ENCODE measurements at places on chromosomes 16 and 17.

- DNase-seq: no peak
Observed at GRCh38 chr16:82716361-82716855, 89.6 kb downstream of the CDH13 start.

GRCh38 chr16:66899310-66899944 lies 19.1 kb downstream of the PDP2 start:
- no peak for DNase-seq

- no peak for DNase-seq
Observed at GRCh38 chr17:77869041-77869599, 89.4 kb upstream of the TNRC6C start.

DNA sequence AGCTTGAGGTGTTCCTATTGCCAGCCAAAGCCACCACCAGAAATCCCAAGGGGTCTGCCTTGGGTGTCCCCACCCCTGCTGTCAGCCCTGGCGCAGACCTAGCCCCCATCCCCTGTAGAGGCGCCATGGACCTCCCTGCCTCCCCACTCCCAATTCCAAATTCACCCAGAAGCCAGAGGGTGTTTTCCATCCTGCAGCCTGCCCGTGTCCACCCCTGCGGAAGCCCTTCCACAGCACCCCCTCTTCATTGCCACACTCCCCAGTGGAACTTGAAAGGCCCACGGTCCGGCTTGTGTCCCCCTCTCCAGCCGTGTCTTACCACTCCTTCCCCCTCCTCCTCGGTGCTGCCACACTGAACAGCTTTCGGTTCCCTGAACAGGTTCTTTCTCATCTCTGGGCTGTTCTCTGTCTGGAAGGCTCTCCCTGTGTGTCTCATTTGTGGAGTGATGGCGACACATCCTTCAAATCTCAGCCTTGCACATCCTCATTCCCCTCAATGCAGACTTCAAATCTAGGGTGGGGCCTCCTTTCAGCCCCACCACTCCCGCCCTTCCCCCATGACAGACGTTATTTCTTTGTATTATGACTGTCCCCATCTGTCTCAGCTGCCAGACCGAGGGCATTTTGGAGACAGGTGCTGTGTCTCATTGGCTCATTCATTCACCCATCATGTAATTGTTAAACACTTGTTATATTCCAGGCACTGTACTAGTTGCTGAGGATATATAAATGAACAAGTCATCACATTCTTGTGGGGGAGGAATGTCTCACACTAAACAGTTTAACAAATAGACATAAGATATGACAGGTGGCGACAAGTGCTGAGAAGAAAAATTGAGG lies 36.3 kb downstream of the ADGRG5 start:
- no peak for DNase-seq

GRCh38 chr17:47981462-47981861 lies 10.5 kb downstream of the CDK5RAP3 start:
- no peak for DNase-seq

- DNase-seq: no peak
Observed at GRCh38 chr17:63741143-63741407, 524 bp downstream of the STRADA start.

- peak; percentile 70 for DNase-seq
Observed at GRCh38 chr17:77247048-77247541, 106.3 kb downstream of the SEC14L1 start.

DNA sequence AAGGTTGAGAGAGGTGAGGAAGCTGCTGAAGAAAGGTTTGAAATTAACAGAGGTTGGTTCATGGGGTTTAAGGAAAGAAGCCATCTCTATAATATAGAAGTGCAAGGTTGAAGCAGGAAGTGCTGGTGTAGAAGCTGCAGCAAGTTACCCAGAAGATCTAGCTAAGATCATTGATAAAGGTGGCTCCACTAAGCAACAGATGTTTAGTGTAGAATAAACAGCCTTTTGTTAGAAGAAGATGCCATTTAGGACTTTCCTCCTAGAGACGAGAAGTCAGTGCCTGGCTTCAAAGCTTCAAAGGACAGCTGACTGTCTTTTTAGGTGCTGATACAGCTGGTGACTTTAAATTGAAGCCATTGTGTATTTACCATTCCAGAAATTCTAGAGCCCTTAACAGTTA lies 29.3 kb downstream of the GOSR1 start:
- no peak for DNase-seq

- no peak for DNase-seq
Observed at GRCh38 chr16:83802135-83802534, 5.6 kb upstream of the HSBP1 start.

DNA sequence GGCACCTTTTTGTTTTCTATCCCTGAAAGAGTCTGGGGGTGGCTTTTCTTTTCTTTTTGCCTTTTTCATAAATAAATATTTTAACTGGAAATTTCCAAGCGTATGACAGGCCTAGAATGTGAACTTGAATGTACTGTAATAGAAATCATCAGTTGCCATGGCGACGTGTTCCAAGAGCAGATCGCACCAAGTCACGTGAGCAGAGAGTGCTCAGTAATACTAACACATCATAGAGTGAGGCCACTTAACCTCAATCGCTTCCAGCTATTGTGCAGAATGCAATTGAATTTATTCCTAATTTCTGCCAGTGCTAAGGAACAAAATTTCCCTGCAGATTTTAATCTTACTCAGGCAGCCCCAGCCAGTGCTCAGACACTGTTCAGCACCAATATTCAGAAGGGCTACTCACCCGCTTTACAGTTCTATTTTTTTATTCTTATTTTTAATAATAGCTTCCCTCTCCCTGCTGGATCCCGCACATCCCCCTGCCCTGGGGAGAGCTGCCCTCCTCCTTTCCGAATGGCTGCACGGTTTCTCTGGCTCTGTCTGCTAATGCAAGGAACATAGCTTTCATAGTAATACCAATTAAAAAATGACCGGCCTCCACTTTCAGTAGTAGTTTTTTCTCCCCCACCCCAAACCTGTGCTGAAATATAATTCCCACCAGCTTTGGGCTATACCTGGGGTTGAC lies 26.2 kb upstream of the PMFBP1 start:
- DNase-seq: no peak

DNA sequence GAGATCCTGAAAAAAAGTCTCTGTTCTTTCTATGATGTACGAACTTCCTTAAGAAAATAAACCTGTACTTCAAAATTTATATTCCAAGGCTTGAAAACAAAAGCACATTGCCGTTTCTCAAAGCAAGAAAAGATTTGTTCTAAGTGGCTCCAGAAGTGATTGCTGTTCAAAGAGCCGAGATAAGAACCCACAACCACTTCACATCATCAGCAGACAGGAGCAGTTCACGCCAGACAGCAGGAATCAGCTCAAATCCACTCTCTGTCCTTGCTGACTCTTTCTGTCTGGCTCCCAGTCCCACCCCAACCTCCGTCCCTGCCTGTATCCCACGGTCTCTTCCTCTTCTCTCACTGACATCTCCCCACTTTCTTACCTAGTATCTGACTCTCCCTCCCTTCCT lies 85.0 kb upstream of the MYOCD start:
- no peak for DNase-seq

GRCh38 chr16:84775262-84775810 lies 44.4 kb upstream of the CRISPLD2 start:
- no peak for DNase-seq

DNA sequence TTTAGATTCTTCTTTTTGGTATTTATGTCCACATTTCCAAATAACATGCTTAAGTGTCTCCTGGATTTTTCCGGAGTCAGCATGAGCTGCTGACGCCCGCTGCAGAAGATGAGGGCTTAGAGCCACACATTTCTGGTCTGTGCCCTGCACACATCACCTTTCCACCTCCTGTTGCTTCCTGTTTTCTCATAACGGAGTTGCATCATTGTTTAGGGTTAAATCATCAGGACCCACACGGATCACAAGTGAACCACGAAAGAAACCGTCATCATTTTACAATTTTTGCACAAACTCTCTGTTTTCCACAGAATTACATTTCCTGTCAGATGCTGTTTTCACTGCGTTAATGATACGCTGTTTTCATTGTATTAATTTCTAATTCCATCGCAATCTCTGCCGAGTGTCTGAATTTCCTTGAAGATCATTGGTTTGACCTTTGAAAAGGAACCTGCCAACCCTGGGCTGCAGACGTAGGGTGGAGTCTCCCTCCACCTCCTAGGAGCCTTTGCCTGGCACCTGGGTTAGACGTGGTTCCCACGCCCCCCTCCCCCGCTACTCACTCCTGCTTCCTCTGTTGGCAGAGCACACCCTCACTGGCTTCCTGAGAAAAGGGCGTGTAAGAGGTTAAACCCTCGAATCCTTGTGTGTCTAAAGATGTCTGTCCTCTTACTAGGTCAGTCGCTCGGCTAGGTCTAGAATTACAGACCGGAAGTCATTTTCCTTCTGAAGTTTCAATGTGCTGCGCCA lies 68.2 kb downstream of the RNF213 start:
- DNase-seq: no peak

DNA sequence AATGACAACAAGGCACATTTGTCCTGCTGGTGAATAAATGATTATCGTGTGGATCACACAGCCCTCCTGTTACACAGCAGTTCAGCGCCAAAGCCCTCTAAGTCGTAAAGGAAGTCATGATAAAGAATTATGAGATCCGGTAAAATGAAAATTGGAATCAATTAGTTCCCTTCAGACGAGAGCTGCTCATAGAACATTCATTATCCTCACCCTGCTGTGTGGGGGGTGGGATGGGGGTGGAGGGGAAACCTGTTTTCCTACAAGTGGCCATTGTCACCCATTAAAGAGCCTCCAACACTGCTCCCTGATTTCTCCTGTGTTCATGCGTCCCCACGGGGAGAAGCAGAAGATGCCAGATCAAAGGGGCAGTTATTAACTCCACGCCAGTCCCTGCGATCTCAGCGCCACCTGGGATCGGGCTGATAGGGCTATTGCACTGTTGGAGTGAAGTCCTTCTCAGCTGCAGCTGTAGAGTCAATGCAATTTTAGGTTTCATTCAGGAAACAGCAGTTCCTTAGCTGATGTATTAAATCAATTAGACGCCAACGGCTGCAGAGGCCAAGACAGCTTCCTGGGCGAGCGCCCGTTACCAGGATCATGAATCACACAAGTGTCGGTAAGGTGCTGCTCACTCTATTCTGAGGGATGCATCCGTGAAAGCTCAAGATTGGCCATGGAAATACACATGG lies 19.2 kb upstream of the CACNG4 start:
- DNase-seq: no peak

- no peak for DNase-seq
Observed at GRCh38 chr17:8831234-8831849, 32.2 kb upstream of the MFSD6L start.

DNA sequence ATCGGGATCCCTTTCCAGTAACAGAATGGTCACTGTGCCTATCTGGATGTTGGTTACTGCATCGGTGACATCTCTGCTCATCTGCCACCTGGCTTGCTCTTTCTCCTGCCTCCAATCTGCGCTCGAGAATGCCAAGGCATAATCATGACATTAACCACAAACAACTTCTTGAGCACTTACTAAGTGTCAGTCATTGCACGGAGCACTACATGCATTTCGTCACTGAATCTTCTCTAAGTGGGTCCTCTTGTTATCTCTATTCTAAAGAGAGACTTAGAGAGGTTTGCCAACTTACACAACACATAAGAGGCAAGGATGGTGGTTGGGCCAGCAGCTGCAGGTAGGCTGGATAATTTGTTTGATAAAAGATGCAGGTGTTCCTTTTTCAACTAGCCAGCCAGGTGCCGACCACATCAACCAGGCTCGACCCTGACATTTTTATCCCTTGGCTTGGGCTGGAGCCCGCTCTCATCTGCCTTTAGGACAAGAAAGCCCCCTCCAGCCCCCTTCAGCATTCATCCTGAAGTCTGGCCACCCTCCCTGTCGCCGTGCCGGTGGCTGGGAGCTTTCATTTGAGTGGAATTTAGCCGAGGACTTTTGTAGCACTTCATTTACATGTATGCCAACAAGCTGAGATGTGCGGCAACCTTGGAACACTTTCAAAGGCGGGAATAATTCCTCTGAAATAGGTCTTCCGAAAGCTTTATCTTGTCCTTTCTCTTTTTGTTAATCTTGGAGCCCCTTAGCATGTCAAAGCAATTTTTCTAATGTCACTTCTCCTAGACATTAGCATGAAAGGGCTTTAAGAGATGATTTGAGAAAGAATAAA lies 89.3 kb upstream of the NKD1 start:
- no peak for DNase-seq

DNA sequence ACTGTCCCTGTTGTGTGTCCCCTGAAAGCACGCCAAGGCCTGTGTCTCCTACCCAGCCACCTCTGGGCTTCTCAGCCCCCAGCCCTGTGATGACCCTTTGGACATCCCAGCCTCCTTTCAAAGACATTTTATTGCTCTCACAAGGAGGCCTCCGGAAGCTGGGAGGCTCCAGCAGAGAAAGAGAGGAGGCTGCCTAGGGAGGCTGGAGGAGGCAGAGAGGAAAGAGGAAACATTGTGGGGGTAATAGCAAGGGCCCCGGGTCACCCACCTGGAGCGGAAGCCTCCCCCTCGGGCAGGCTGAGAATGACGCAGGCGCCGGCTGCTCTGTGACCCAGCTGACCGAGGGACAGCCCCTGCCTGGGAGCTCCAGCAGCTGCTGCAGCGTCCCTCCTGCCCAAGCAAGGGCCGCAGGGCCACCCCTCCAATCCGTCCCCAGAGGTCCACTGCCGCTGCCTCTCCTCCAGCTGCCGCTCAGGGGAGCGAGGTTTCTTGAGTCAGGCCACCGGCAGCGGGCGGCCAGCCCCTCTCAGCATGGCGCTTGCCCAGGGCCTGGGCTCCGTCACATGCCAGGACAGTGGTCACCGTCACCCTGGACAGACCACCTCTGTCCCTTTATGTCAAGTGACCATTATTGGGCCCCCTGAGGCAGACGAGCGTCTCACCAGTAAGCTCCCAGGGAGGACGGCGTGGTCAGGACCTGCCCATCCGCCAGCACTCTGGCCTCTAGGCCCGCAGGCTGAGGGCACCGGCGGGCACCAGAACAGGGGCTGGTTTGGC lies 29.3 kb downstream of the ACTG1 start:
- DNase-seq: no peak

- DNase-seq: no peak
Observed at GRCh38 chr17:45096141-45096540, 35.0 kb downstream of the NMT1 start.

- DNase-seq: no peak
Observed at GRCh38 chr17:72984926-72985325, 107.6 kb downstream of the SLC39A11 start.

- no peak for DNase-seq
Observed at GRCh38 chr17:32914181-32914580, 13.8 kb upstream of the TMEM98 start.

DNA sequence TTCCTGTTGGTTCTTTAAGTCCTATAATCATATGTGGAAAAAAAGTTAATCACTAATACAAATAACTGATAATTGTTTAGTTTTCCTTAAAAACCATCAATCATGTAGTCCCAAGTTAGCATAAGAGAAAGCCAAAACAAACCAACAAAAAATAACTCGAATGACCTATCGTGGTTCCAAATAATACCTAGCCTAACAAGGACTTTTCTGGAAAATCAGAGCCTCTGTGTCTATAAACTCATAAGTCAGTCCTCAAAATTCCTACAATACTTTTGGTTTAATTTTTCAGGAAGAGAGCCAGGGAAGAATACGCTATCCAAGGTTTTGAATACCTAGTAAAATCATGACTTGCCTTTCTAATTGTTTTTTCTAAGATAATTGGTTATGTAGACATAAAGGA lies 975.3 kb upstream of the SOX9 start:
- no peak for DNase-seq

GRCh38 chr17:81481815-81482505 lies 30.6 kb downstream of the ACTG1 start:
- DNase-seq: no peak

All from stimulated activated CD8-positive, alpha-beta memory T cell treated with anti-CD3 and anti-CD28 coated beads, Interleukin-15, amount 100 ng/mL, for 1 hour (primary cell).